Psoas muscle (tissue), 8 donors: ENCODE measurements at places on chromosomes 7 and 10. TPM values are rescaled to one million over a fixed set of nuclear protein-coding genes. Genes with fewer than 3 reads are reported as not detected.

The SHH gene
- 0.01 TPM for polyA plus RNA-seq

The EPHA1 gene
- polyA plus RNA-seq, result 0.12 TPM

The NEBL gene
- polyA plus RNA-seq, result 0.35 TPM

The RBM48 gene
- polyA plus RNA-seq, result 28.0 TPM

The RALA gene
- polyA plus RNA-seq, result 28.7 TPM

The CLEC5A gene
- 0.33 TPM for polyA plus RNA-seq

The BTBD16 gene
- polyA plus RNA-seq, result not detected

The GRM3 gene
- 0.03 TPM for polyA plus RNA-seq

The CPXM2 gene
- polyA plus RNA-seq, result 0.78 TPM

The ABHD11 gene
- 26.6 TPM for polyA plus RNA-seq

The RELN gene
- 0.10 TPM for polyA plus RNA-seq

The TBL2 gene
- 8.1 TPM for polyA plus RNA-seq

The TAS2R60 gene
- not detected for polyA plus RNA-seq

The ATP5MK gene
- polyA plus RNA-seq, result 1,440 TPM

The SNCG gene
- polyA plus RNA-seq, result 11.0 TPM

The ANKRD30A gene
- polyA plus RNA-seq, result not detected

The SND1 gene
- polyA plus RNA-seq, result 35.1 TPM

The NPC1L1 gene
- polyA plus RNA-seq, result not detected

The CC2D2B gene
- polyA plus RNA-seq, result 0.18 TPM

The NRG3 gene
- not detected for polyA plus RNA-seq

The SPDYE2 gene
- polyA plus RNA-seq, result 0.10 TPM

The ACHE gene
- polyA plus RNA-seq, result 14.2 TPM
